ENCODE measurements at places on chromosomes 5 and 9.

DNA sequence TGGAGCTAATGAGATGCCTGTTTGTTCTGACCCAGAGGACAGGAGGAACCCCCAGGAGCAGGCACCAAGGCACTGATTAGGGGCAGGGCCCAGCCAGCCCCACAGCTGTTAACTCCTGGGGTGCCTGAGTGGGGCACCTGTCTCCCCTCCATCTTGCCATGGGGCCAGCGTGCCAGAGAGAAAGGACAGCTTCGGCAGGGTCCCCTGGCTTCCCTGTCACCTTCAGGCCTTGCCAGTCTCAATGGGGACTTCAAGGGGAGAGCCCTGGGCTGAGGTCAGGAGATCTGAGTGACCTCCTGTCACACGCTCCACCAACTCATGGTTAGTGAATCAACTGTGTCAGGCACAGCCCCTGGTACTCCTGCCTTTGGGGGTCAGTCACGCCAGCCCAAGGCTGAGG, 152.7 kb upstream of the MVB12B start:
- no peak for DNase-seq

DNA sequence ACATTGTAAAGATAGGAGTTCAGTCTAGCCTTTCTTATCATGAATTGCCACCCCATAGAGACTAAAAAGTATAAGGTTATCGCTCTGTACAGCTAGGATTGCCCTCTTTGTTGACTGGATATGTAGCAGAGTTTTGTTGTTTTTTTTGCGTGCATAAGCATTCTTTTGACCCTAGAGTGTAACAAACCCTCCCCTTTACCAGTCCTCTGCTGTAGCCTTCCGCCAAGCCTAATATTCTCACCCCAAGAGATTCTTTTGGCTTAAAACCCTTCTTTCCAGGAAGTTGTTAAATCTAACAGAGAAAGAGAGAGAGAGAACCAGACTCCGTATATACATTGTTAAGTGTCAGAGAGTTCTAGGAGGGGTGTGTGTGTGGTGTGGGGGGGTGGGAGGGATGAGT, 113.9 kb downstream of the FGF1 start:
- no peak for DNase-seq

DNA sequence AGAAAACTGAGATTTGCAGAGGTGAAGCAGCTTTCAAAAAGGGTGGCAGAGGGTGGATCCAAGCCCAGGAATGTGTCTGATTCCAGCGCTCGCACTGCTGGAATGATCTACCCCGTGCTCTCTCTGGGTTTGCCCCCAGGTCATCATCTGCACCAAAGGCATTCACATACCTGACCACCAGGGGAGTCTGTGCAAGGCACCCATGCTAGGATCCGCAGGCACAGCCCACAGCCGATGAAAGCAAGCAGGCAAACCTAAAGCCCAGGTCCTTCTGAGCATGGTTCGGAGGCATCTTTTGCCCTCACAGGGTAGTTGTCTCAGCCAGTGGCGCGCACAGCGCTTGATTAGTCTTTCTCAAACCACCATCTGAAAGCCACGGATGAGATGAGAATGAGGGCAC, 56.6 kb downstream of the TEK start:
- DNase-seq, result no peak

GRCh38 chr5:4196744-4197143, 601.1 kb downstream of the IRX1 start:
- no peak for DNase-seq

- no peak for DNase-seq
Observed at GRCh38 chr5:98954392-98955028, 25.7 kb upstream of the CHD1 start.

- DNase-seq, result no peak
Observed at GRCh38 chr5:88682131-88682530, 200.9 kb downstream of the MEF2C start.

- DNase-seq, result no peak
Observed at GRCh38 chr5:143739746-143740145, 72.2 kb upstream of the HMHB1 start.

- no peak for DNase-seq
Observed at GRCh38 chr9:28624771-28625170, 1051.5 kb upstream of the C9orf72 start.

GRCh38 chr5:172646716-172647285, 5.7 kb downstream of the NEURL1B start:
- no peak for DNase-seq
